Anterior cingulate cortex (tissue), 58 donors: ENCODE measurements at places on chromosomes 2 and 18.

DNA sequence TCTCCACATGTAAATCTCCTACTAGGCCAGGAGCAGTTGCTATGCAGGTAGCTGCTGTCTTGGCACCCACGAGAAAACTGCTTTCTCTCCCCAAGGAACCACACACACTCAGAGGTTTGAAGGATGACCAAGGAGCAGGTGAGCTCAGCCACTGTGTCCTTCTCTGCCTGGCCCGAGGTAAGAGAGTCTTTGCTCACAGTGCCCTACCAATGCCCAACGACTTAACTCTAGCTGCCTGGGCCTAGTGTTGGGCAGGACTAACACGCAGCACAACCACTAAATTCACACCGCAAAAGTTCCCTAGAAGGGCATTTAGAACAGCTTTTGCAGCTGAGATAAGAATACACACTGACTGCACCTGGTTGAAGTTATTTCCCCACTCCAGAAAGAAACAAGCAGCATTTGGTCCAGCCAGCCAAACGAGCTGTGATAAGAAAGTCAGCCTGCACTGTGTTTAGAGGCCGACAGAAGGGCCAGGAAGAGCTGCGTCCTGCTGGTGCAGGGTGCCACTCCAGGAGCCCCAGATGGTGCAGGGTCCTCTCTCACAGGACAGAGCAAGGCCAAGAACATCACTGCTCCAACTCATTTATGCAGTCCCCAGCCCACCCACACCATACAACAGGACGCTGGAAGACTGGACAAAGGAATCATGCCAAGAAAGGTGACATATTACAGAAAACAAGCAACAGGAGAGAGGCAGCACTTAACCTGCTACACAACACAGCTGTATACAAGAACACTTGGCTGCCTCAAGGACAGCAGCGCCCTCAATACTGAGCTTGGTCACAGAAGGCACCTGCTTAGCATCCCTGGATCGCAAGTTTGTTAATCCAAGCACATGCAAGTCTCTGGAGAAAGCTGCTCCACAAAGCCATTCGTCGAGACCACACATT lies 12.5 kb downstream of the HDLBP start:
- DNase-seq, result no peak

- no peak for DNase-seq
Measured at GRCh38 chr2:1730015-1730927, 14.0 kb downstream of the PXDN start.

DNA sequence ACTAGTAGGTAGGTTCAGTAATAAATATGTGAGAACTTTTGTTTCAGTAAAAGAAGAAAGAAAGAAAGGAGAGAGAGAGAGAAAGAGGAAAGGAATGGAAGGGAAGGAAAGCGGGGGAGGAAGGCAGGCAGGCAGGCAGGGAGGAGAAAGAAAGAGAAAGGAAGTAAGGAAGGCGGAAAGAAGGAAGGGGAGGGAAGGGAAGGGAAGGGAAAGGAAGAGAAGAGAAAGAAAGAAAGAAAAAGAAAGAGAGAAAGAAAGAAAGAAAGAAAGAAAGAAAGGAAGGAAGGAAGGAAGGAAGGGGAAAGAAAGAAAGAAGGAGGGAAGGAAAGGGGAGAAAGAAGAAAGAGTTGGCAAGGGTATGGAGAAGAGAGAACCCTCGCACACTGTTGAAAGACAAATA lies 67.6 kb downstream of the CD226 start:
- no peak for DNase-seq

- DNase-seq, result no peak
Measured at GRCh38 chr2:3434654-3435053, 55.2 kb downstream of the TRAPPC12 start.

DNA sequence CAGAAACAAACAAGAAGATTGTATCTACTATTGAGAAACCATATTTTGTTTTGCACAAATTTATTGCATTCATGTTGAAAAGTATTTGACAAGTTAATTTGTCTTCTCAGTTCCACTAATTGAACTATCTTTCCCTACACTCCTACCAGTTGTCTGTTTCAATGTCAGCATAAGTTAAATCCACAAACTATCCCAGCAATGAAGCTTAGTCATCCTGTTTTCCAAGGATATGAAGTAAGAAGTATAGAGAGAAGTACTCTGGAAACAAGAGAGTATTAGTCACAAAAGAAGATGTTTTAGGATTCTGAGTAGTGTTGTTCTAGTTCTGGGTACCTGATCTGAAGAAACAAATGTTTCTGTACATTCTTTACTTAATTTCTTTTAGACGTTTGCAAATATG lies 261.6 kb upstream of the ZNF804A start:
- no peak for DNase-seq
